ENCODE measurements at places on chromosomes 16 and 17. TPM values are rescaled to one million over a fixed set of nuclear protein-coding genes. Genes with fewer than 3 reads are reported as not detected.

Gene PPY
- total RNA-seq: not detected

Gene KCNG4
- not detected for total RNA-seq

Gene HYDIN
- 0.18 TPM for total RNA-seq

Gene IL17C
- total RNA-seq: not detected

Gene TEKT3
- not detected for total RNA-seq

Gene TM4SF5
- not detected for total RNA-seq

GRCh38 chr16:86239381-86239780, 270.9 kb upstream of the FOXF1 start:
- DNase-seq: no peak

DNA sequence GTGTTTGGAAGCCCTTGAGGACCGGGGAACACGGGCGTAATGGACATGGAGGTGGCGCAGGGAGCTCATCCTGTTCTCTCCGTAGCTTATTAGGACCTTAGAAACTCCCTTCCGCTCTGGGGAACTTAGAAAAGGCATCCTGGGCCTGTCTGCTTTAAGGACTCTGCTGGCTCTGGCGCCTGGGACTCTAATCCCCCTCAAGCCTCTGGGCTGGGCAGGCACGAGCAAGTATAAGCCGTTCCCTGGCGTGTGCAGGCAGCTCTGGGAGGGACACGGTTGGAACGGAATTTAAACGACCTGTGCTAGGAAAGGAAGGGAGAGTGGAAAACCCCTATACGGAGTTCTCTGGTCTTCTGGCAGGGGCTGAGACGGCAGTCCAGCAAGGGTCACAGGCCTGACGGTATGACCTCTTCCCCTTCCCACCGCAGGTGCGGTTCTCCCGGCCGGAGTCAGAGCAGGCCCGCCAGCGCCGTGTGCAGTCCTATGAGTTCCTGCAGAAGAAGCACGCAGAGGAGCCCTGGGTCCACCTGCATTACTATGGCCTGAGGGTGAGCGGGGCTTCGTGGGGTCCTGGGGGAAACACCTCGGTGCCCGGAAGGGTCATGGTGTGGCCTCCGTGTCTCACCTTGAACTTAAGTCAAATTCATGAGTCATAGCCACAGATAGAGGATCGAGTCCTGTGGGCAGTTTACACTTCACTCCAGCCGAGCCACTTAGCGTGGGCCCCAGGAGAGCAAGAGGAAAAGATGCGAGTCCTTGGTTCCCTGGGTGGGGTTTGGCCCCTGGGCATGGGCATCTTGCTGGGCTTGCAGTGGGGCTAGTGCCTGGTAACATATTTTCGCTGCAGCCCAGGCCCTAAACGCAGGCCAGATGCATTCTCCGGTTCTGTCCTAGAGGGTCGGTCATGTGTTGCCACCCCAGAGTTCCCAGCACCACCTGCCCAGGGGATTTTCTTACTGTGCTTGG, 17.7 kb downstream of the POLR3E start:
- no peak for DNase-seq

DNA sequence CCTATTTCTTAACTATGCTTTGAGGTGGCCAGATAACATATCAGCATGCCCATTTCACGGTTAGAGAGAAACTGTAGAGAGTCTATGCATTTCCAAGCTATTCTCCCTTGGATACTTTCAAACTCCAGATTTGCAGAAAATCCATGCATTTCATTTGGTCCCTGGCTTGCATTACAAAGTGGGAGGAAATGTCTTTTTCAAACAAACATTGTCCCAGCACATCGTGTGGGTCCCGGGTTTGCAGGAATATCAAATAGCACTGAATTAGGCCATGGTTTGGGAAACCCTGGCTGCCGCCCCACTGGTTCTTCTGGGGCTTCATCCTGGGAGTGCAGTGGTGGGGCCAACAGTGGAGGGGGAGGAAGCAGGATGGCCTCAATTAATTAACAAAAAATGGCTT, 171.9 kb downstream of the IRX5 start:
- no peak for DNase-seq

DNA sequence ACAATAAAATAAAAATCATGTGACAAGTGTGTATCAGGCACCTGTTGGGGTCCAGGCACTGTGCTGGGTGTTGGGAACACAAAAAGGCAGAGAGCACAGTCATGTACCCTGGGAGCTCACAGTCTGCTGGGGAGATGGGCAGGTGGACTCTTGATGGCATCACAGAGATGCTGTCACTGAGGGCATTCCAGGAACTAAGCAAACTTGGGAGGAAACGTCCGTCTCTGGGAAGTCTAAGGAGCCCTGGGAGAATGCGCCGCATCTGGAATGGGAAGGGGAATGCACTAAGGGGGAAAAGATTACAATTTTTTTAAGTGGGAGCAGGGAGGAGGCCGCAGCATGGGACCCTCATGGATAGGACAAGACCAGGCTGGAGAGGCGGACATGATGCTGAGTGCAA, 80.9 kb upstream of the ZNF423 start:
- no peak for DNase-seq

DNA sequence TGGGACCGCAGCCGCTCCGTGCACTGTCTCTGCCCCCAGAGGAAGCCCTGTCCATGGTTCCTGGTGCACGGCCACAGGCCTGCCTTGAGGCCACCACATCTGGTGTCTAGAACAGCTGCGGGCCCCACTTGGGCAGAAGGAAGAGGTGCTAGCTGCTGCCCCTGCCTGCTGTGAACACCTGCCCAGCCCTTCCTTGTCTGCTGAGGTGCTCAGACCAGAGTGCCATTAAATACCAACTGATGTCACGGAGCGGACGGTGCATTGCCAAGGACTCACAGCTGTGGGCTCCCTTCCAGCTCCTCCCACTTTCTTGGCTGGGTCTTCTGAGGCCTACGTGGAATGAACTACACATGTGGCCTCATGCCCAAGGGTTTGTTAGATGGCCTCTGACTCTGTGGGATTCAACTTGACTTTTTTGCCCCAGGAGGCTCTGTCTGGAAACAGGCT, 146.1 kb downstream of the RAB11FIP4 start:
- DNase-seq: peak; percentile 62

DNA sequence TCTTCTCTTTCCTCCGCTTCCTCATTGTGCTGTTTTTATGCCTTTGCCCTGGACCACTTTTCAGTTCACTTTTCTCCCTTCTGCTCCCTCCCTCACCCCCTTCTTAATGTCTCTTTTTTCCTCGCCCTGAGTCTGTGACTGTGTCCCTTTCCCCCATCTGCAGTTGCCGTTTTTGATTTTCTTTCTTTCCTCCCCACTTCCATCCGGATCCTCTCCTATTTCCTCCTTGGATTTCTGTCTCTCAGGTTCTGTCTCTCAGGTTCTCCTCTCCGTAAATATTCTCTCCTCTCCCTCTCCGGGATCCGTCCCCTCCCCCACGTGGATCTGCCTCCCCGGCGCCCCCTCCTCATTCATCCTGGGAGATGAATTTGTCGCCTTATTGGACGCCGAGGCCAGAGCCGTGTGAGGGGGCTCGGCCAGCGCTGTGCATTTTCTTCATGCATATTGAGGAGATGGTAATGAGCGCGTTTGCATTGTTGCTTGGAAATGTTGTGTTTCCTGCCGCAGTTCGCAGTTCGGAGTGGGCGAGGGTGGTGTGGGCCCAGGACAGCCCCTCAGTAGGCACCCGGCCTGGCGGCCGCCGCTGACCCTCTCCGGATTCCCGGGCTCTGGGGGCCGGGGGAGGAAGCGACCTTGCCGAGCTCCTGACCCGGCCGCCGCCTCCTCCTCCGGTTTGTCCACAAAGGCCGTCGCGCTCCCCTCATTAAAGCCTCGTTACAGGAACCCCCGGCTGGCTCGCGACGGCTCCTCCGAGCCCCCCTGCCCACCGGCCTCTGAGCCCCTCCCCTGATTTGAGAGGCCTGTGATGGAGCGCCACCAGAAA, 4.5 kb upstream of the IRX3 start:
- DNase-seq: no peak

- DNase-seq: peak; percentile 61
Observed at GRCh38 chr17:21041741-21042457, 912 bp downstream of the USP22 start.

GRCh38 chr17:79424471-79425185, 186.2 kb downstream of the RBFOX3 start:
- no peak for DNase-seq

GRCh38 chr16:31036691-31037090, 3.3 kb downstream of the STX4 start:
- no peak for DNase-seq

DNA sequence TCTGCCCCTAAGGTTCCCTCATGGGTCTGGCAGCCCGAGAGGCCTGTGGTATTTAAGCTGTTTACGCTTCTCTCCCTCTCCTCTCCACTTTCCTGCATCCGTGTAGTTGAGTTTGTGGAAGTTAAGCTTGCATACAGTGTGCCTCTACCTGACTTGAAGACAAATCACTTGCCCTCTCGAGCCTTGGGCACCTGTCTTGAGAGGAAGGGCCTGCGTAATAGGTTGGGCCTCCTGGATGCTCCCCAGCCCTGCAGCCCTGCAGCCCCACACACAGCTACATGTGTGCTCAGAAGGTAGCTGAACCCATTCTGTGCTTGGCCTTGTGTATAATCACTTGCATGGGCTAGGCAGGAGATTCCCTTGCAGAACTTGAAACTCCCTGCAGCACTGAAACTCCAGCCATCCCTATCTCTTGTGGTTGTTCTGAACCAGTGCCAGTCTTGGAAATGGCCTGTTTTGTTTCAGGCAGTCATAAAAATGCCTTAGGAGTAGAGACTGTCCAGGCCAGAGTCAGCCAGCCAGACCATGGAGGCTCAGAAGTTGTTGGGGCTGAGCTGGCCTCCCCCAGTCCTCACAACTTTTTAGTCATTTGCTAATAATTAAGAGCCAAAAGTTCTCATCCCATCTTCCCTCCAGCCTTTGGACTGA, 134.6 kb downstream of the CLEC16A start:
- DNase-seq: peak; percentile 83

DNA sequence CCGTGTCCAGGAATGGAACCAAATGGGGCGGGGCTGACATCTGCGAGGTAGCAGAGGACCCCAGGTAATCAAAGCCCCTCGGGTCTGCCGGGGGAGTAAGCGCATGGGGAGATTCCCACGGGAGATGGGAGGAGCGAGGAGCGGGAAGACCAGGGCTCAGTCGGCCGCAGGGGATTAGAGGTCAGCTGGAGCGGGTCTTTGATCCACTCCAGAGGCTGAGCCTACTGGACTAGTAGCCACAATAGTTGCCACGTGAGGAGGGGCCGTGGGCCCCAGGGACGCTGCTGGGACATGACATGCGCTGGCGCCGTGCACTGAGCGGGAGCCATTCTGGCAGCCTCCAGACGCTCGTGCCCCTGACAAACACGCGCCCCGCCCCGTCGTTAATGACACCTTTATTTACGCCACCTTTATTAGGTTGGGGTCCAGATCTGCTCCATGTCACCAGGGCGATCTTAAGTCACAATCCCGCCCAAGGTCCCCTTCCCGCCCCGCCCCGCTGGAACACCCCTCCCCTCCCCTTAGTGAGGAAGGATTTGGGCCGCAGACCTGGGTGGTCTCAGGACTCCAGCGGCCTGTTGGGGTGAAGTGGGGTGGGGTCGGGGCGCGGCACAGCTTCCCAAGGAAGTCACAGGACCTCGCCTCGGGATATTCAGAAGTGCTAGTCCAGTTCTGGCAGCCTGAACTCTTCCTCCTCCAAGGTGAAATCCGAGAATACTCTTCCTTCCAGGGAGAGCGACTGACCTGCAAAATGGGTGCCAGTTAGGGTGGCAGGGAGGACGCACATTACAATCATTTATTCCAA, 15.0 kb downstream of the PPY start:
- no peak for DNase-seq

DNA sequence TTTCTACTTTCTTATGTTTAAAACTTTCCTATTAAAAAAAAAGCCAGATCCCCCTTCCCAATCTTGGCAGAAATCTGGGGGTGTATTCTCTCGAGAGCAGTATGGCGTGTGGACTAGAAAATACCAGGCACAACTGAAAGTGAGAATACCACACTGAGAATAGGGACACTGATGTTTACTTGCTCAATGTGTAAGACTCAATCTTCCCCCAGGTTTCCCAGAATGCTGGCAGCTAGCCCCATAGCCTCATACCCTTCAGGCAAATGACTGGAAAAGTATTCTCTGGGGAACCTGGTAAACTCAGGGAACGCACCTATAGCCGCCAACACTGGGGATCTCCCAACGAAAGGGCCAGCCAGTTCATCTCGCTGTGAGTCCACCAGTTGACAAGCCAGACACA, 15.3 kb downstream of the ZZEF1 start:
- DNase-seq: peak; percentile 15

DNA sequence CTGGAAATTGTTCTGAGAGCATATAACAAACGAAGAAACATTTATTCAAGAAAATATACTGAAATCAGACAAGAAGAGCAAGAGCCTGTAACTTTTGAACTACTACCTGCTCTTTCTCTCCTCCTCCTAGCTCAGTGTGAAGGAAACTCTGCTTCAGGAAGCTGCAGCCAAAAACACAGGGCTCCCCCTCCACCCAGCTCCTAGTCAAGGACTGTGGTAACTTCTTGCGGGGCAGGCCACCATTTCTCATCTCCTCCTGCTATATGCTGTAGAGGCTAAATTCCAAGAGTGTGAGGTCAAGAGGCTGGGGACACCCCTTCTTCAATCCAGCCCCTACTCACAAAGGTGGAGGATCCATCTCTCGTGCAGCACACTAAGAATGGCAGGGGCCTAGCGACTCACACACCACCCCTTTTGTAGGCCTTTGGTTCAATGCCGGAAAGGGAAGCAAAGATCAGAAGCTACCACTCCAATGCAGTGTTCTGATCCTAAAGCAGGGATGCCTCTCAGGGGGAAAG, 74.6 kb downstream of the ITFG1 start:
- DNase-seq: no peak

- DNase-seq: peak; percentile 63
Observed at GRCh38 chr17:44556166-44556831, 985 bp upstream of the FZD2 start.

GRCh38 chr17:30559656-30560055, 82.4 kb downstream of the GOSR1 start:
- DNase-seq: no peak

DNA sequence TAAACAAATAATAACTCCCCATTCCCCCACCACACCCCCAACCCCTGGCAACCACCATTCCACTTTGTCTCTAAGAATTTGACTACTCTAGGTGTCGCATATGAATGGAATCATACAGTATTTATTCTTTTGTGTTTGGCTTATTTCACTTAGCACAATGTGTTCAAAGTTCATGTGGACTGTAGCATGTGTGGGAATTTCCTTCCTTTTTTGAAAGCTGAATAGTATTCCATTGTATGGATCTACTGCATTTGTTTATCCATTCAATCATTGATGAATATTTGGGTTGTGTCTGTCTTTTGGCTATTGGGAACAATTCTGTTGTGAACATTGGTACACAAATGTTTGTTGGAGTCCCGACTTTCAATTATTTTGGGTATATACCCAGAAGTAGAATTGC, 3.3 kb upstream of the ACSF2 start:
- DNase-seq: no peak
